ENCODE measurements at places on chromosomes 2 and 18. TPM values are rescaled to one million over a fixed set of nuclear protein-coding genes. Genes with fewer than 3 reads are reported as not detected.

MFSD6 gene
- 44.7 TPM for total RNA-seq

CDH19 gene
- not detected for total RNA-seq

TSPYL6 gene
- total RNA-seq = not detected

LBX2 gene
- not detected for total RNA-seq

DSG2 gene
- total RNA-seq = 0.53 TPM

SPEG gene
- total RNA-seq = 11.8 TPM
